Activated naive CD8-positive, alpha-beta T cell treated with anti-CD3 and anti-CD28 coated beads for 36 hours (primary cell): ENCODE measurements at places on chromosomes 7 and 10. TPM values are rescaled to one million over a fixed set of nuclear protein-coding genes. Genes with fewer than 3 reads are reported as not detected.

The SLC18A3 gene
- total RNA-seq = not detected

The LDB3 gene
- 0.20 TPM for total RNA-seq

DNA sequence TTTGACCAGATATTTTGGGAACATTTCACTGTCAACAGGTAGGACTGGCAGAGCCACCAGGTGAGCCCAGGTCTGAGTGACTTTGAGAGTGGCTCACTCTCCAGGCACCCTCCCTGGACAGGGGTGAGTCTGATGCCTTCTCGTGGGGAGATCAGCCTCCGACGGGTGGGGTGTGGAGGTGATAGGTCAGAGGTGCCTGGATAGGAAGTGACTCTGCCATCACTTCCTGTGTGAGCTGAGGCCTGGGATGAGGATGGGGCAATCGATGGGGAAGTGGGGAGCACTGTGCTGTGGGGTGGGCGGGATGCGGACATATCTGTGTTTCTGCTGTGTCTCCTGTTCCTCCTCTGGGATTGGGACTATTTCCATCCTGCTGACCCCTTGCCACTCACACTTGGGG lies 34.6 kb downstream of the IFT22 start:
- no peak for DNase-seq

DNA sequence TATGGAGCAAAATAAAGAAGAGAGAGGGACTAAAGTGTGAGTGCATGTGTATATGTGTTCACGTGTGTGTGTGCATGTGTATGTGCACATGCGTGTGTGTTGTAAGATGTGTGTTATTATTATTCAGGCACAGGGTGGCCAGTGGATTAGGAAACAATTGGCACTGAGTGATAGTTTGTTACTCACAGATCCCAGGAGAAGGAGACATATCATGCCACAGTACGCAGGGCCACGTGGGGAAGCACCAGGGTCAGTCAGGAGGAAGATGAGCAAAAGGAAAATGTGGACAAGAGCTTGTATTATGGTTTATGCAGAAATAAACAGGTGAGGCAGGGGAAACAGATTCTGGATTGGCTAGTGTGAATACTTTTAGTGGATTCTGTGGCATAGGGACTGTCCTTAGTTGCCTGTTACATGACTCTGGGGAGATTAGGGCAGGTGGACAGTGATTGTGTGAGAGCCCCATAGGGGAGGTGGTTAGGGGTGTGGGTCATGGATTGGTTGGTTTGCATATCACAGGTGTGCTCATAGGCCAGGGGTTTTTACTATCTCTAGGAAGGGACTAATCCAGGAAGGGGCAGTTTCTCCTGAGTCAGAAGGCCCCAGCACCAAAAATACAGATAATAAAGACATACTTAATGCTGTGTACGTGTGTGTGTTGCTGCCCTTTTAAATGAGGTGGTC lies 90.0 kb downstream of the PLXDC2 start:
- no peak for DNase-seq

DNA sequence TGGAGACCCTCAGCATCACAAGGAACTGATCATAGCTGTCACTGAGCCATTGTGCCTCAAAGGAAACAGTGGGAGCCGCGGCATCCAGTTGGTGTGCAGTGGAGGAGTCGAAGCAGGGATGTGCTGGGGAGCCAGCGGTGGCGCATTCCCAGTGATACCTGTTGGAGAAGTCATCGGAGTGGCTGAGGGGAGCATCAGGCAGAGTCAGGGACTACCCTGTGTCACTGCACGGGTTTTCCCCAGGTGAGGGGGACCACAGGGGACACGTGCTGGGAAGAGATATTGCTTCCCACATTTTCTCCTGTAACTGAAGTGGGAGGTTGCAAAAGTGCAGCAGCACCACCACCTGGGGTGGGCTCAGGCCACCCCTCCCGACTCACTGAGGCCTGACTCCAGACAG lies 57.7 kb downstream of the PKD1L1 start:
- no peak for DNase-seq

- DNase-seq = no peak
Observed at GRCh38 chr7:128934361-128935341, 3.1 kb upstream of the IRF5 start.

DNA sequence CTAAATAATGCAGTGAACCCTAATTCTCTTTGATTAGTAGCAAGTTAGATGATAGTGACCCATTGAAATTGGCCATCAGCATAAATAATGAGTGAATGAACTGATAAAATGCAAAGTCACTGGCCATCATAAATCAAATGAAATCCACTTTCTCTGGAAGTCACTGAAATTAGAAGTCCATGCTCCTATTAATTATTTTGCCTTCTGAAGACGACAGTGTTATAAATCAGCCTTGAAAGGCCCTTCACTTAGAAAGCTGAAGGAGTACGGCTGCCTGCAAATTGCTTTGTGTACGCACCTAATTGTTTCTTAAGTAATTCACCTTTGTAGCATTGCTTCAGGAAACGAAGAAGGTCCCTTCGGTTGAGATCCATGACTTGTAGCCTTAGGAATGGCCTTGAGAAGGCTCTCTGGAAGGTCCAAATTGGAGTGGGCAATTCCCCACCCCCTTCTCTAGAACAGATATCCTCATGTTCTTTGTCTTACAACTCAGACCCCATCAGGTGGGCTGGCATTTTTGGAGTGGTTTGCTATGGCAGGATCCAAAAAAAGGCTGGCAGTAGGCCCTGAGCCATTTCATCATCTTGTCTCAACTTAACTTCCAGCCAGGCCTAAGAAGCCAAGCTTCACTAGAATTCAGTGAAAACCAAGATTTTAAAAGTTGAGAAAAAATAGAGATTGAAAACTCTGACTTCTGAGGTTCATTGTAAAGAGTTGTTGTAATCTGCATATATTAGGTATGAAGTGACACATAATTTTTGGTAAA lies 420.3 kb downstream of the LRMDA start:
- no peak for DNase-seq

DNA sequence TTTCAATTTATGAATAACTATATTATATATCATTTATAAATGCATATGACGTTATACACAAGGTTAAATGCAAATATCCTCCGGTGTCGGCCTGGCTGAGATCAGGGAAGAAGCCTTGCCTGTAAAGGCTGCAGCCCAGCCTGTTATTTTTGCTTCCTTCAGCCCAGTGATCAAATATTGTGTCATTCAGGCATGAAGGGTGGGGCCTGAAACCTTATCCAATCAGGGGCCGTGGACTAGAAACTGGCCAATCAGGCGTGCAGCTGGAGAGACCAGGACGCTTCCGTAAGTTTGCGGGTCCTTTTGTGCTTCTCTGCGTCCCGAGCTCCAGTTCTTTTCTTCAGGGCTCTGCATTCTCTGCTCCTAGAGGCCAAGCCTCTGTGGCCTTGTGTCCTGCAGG lies at the start of gene ZNF722:
TSS of gene ZNF722 (plus strand) at position 301 of the 400 bp plus-strand sequence. CDS start 113 bp downstream, outside the sequence.
- no peak for DNase-seq

DNA sequence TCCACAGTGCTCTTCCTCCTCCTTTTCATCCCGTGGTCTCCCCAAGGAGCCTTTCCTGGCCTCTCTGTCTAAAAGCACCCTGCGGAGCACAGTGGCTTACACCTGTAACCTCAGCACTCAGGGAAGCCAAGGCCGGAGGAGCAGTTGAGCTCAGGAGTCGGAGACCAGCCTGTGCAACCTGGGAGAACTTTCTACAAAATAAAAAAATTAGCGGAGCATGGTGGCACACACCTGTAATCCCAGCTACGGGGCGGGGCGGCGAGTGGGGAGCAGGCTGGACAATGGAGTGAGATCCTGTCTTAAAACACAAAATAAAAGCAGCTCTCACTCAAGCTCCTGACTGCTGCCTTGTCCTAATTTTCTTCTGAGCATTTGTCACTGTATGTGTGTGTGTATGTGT lies 1.4 kb upstream of the COBL start:
- no peak for DNase-seq

- no peak for DNase-seq
Observed at GRCh38 chr7:120615703-120616102, 242.2 kb downstream of the TSPAN12 start.

The SPDYE1 gene
- total RNA-seq = not detected

DNA sequence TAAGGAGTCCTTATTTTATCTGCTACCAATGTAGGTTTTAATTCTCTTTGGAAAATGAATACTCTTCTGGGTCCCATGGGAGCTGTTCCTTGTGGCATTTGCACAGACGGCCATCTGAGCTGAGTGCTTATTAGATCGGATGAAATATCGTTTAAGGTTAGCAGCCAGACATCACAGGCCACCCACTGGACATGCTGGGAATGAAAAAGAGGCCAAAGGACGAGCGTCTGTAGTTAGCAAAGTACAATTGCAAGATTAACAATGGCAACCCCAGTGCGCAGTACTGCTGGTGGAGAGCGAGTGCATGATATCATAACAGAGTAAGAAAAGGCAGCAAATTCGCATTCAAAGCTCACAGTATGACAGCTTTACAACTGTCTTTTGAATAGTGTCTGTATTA lies 28.3 kb upstream of the CREB5 start:
- no peak for DNase-seq

DNA sequence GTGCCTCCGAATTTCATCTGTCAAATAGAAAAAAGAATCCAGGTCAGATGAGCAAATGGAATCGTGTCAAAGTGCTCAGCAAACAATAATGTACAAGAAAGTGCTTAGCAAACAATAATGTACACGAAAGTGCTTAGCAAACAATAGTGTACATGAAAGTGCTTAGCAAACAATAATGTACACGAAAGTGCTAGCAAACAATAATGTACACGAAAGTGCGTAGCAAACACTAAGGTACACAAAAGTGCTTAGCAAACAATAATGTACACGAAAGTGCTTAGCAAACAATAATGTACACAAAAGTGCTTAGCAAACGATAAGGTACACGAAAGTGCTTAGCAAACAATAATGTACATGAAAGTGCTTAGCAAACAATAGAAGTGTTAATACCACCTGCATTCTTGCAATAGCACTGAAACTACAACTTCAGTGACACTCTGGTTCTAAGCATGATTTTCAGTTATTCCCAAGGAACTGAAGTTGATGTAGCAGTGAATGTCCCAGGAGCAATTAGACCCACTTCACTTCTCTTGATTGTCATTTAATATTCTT lies 33.4 kb upstream of the MYL10 start:
- DNase-seq = no peak

GRCh38 chr7:154804449-154804848 lies 198.5 kb downstream of the PAXIP1 start:
- no peak for DNase-seq

- DNase-seq = no peak
Observed at GRCh38 chr10:76885816-76886215, 751.8 kb downstream of the KCNMA1 start.

DNA sequence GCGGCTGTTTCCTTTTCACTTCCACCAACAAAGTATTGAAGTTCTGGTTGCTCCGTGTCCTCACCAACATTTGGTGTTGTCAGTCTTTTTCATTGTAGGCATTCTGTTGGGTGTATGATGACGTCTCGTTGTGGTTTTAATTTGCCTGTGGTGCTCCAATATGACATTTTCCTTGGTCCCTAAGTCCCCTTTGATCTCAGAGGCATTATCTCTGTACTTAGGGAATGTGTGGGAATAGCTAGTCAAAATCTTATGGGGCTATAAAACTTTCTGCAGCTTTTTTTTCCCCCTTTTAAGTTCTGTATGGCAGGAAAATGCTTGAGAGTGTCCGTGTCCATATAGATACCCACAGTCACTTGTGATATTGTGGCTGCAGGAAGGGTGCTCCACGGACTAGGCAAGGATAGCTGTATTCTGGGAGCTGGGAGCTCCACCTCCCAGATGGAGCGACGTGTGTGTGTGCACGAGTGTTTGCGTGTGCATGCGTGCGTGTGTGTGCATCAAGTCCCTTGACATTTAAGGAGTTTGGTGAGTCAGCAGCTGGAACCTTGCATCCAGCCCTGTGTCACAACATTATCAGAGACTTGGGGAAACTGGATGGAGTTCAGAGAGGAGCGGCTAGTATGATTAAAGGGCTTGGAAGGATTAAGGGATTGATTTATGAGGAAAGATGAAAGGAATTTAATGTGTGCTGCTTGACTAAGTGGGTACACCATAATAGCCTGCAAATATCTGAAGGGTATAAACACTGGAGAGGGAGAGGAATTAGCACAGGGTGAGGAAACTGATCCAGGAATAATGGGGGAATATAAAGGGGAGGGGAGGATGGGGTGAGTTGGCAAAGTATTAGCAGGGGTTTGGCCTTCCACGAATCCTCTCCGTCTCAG lies 66.8 kb downstream of the LRMDA start:
- no peak for DNase-seq

The VSIR gene
- total RNA-seq = 41.4 TPM

The TMEM72 gene
- not detected for total RNA-seq

GRCh38 chr10:119832951-119833350 lies 39.7 kb downstream of the MCMBP start:
- DNase-seq = no peak

DNA sequence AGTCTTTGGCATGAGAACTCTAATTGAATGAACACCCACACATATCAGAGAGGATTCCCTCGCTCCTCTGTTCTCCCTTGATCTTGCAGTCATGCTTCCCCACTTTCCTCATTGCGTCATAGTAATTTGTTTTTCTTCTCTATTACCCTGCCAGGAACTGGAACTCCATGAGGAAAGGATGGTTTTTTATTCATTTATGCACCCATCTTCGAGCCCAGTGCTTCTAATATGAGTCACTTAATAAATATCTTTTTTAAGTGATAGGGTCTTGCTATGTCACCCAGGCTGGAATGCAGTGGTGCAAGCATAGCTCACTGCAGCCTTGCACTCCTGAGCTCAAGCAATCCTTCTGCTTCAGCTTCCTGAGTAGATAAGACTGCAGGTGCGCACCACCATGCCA lies 83.5 kb downstream of the OTUD1 start:
- no peak for DNase-seq

GRCh38 chr7:38323156-38323555 lies 49.7 kb upstream of the TARP start:
- DNase-seq = no peak

DNA sequence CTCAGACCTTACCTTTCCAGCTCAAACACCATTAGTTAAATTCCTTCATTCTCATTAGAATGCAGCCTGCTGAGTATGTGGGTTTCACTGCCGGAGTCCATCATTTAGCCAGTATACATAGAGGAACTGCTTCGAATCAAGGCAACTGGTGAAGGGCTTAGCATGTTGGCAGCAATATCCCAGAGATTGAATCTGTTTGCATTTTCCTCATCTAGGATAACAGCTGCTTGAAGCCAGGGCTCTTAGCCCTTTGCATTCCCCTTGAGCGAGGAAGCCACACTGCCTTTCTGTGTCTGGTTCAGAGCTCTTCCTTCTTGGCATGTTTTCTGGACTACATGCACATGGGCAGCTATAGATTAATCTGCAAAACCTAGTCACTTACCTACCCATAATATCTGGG lies 14.7 kb downstream of the NODAL start:
- no peak for DNase-seq

The HERPUD2 gene
- 21.3 TPM for total RNA-seq

The RNF133 gene
- total RNA-seq = not detected

DNA sequence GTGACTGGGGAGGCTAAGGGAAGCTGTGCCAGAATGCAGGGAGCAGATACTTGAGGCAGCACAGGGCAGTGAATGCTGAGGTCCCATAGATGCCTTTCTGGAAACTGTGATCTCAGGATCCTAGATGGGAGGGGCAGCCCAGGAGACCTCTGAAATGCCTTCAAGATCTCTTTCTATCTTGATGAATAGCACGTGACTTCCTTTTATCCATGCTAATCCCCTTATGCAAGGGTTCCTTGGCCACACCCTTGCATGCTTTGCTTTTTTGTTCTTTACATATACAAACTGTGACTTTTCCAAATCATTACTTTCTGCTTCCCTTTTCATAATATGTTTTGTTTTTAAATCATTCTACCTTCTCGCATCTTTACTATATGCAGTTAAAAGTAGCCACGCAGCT lies 14.7 kb downstream of the ATRNL1 start:
- no peak for DNase-seq
